ENCODE measurements at places on chromosomes 4 and X.

DNA sequence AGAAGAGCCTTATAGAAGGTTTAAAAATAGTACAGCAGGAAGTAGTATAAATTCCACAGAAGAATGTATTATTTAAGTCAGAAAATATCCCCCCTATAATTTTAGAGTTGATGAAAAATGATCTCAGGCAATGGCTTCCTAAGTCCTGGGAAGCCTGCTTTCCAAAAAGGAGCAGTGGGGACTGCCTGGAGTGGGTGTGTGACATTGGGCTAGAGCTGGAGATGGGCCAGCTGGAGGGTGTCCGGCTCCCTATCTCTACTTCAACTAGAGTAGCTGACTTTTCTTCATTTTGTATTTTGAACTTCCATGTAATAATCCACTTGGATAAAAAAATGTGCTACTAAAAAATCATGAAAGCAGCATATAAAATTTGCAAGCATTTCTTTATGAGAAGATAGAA lies 253.9 kb downstream of the ANK2 start:
- DNase-seq: no peak

- DNase-seq: no peak
These were observed 57.5 kb downstream of the GPR82 start for GRCh38 chrX:41781500-41781899.

- DNase-seq: no peak
These were observed 8.8 kb downstream of the ZMYM3 start for GRCh38 chrX:71245159-71245558.

DNA sequence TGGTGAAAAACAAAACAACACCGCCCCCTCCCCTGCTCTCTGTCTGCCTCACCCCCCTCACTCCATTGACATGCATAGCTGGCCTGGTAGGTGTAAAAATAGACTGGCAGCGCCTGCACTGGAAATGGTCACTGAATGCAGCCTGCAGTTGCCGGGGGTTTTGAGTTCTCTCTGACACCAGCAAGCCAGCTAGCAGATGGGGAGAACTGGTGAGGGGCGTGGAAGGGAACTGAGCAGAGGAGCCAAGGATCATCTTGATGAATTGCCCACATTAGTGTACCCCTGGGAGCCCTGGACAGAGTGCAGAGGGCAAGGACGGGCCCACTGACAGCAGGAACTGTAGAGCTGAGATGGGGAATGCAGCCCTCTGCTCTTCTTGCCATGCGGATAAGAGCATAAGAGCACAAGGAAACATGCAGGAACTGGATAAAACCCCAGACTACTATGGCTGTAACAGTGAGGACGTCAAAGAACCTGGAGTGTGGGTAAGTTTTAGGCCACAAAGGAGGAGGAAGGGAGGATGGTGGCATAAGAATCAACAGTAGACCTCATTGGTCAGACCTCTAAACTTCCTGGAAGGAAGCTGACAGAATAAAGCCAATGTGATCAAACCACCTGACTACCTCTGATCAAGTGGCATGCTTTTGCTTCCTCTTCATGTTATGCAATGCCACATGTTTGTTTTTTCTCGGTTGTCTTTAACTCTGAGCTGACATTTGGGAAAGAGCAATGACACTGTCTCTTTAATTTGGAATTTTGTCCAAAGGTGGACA lies 96.3 kb downstream of the ANK2 start:
- no peak for DNase-seq

DNA sequence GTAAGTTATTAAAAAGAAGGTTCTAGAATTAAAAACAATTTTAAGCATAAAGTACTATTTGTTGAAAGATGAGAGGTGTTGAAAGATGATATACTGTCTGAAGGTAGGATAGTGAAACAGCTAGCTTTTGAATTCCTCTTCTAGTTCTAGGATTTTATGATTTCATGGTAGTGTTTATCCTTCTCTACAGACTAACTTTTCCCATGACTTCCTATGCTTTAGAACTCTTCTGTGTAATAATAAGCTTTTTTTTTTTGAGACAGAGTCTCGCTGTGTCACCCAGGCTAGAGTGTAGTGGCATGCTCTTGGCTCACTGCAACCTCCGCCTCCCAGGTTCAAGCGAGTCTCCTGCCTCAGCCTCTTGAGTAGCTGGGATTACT lies 96.0 kb upstream of the NUDT6 start:
- no peak for DNase-seq

DNA sequence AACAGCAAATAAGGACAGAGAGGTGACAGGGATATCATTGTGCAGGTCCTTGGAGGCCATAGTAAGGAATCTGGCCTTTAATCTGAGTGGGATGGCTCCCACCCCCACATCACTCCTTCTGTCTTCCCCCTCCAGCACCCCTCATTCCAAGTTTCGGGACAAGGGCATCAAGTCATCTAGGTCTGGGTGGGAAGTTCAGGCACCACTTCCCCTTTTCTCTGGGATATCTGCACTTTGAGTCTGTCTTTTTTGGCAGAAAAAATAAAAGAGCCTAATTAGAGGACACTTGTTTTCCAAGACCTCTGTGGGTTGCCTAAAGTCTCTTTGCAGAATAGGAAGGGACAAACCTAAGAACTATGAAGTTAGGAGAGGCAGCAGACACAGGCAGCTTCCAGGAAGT lies 60.1 kb downstream of the FUNDC1 start:
- DNase-seq: no peak

DNA sequence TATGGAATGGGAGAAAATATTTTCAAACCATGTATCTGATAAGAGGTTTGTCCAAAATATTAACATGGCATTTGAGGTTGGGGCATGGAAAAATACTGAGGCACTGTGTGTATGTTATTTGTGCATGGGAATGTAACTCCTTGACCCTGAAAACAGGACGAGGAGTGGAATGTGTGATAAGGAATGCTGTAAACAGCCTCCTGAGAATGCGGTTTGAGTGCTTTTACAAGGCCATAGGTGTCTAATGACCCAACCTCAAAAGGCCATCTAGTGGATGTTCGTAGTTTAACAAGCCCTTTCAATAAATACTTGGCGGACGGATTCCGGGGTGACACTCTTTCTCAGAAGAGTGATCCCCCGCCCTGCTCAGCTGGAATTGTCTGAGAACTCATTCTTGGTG lies 162.9 kb upstream of the USP9X start:
- DNase-seq: no peak

GRCh38 chrX:23786268-23786815 lies 3.4 kb downstream of the SAT1 start:
- DNase-seq: no peak

- no peak for DNase-seq
These were observed 30.1 kb upstream of the HGFAC start for GRCh38 chr4:3411676-3412075.

DNA sequence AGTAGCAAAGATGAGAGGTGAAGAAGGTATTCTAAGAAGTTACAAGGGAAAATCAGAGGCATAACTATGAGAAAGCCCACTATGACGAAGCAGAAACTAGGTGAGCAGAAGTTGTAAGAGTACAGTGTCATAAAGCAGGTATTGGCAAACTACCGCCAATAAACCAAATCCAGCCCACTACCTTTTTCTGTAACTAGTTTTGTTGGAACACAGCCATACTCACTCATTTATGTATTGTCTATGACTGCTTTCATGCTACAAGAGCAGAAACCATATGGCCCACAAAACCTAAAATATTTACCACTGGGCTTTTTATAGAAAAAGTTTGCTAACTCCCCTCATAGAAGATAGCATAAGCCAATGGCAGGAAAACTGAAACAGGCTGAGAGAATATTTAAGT lies 31.8 kb upstream of the ZCCHC13 start:
- no peak for DNase-seq

DNA sequence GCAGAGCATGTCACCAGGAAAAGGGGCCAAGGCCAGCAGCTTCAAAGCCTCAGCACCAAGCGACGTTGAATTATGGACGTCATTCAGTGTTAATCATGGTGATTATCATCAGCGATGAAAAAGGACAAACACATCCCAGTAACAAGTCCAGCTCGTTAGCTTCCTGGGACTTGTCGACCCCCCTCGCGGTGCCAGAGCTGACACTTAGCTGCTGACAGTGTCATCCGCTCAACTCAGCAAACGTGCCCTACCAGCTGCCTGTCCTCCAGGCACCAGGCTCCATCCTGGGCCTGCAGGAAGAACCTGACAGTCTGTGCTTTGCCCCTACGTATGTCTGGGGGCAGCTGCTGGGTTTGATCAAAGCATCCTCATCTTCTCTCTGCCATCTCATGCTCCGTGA lies 137.0 kb upstream of the PSAPL1 start:
- DNase-seq: no peak

DNA sequence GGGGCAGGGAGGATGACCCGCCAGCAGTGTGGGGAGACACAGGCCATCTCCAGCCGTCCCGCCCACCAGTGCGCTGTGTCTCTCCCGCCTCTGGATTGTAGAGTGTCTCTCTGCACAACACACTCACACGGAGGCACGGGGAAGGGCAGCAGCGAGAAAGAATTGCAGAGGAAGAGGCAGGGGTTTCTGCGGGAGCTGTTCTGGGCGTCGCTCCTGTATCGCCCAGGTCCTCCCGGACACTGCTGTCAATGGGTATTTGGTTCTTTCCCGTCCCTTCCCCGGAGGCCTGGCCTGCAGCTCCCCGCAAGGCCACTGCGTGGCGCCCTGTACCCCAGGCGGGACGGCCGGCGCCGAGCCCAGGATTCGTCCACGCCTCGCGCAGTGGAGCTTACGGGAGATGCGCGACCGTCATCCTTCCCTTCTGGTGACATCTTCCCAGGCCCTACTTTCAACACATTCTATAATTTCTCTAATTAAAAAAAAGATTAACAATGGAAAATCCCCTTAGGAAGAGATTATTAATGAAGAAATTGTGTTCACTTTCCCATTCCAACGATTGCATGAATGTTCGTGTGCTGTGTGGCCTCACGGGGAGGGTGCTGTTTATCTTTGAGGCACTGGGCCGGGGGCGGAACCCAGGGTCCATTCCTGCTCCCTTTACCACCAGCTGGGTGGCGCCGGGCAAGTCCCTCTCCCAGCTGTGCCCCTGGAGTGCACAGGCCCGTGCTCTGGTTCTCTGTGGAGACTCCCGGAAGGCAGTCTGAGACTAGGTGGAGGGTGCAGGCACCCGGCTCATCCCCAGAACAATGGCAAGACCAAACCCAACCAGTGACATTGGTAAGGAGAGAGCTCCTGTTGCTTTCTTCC lies 95.7 kb downstream of the CPZ start:
- no peak for DNase-seq

GRCh38 chr4:159079074-159079473 lies 23.8 kb upstream of the RAPGEF2 start:
- no peak for DNase-seq

DNA sequence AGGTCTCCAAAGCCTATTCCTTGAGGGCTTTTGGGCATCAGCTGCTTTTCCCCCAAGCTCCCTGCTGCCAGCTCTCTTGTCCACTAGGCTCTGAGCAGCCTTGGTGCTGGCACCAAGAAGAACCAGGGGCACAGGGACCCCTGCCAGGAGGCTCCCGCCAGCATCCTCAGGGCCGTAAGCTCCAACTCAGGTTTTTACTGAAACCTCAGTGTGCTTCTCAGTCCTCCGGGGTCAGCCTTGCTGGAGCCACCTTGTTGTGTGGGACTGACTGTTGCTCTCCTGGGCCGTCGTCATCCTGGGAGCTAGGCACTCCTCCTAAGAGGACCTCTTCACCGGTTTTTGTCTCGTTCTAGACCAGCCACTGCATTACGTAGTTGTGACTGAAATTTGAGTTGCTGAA lies 38.9 kb downstream of the NOP14 start:
- DNase-seq: no peak

GRCh38 chr4:158993891-158994290 lies 109.0 kb upstream of the RAPGEF2 start:
- no peak for DNase-seq

DNA sequence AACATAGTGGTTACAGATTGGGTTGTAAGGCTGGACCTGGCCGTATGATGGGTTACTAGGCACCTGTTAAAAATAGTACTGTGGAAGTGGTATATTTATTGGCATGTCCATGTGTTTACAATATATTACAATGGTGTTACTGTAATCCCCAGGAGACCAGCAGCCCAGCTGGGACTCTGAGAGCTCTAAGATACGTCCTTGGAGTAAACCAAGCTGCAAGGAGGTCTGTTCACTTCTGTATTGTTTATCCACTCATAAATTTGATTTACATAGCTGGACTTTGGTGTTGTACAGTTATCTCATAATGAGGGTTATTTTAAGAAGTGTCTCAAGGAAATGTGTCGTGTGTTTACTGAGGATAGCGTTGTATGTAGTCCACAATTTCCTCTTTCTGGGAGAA lies 93.8 kb downstream of the TBL1X start:
- DNase-seq: no peak

DNA sequence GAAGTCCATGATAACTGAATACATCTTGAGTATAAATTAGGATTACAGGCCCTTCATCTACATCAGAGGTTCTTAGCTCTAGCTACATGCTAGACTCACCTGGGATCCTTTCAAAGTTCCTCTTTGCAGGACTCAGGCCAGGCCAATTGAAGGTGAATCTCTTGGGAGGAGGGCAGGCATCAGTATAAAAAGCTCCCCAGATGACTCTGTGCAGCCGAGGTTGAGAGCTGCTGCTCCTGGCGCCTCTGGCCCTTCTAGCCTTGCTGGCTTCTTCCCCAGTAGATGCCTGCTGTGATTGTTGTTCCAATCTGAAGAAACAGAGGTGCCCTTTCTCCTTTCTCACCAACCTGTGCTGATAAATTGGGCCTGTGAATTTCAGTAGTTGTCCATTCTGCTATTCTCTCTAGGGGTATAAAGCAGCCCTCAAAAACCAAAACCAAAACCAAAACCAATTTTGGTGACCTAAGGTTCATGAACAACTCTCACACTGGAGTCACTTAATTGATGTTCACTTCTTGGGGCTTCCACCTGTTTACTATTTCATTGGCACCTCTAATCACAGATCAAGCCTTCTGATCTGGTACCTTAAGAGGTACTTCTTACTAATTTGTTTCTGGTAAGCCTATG lies 78.7 kb downstream of the SUPT20HL2 start:
- no peak for DNase-seq

GRCh38 chr4:56082829-56083228 lies 134.1 kb downstream of the CEP135 start:
- DNase-seq: no peak

DNA sequence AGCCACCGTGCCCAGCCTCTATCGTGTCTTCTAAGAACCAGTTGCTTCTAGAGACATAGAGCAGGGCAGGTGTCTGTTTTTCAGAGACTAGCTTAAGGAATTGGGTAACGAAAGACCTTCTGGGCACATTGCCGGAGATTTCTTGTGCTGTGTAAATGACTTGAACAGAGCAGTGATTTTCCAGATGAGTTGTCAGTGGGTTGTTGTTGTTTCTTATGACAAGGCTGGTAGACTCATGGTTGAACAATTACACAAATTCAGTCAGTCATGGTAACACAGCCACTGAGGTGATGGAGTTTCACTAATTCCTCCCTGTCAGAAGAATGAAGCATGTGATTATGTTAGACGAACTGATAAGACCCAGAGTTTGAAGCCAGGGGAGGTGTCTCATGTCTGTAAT lies 20.5 kb upstream of the DDX3X start:
- DNase-seq: peak; percentile 73
